NCI-H2081 (cell line): ENCODE measurements at places on chromosomes 11 and 22.

DNA sequence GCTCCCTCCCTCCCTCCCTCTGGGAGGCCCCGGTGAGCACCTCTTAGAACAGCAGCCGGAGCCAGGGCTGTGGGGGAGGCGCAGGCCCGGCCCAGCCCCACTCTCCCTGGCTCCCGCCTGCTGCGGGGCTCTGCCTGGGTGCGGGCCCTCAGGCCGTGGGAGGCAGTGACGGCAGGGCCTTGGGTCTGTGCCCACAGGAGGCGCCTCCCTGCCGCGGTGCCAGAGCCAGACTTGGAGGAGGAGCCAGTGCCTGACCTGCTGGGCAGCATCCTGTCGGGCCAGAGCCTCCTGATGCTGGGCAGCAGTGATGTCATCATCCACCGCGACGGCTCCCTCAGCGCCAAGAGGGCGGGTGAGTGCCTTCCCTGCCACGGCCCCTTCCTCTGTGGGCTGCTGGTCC lies 9.5 kb downstream of the IRF7 start:
- DNase-seq = peak; percentile 24

DNA sequence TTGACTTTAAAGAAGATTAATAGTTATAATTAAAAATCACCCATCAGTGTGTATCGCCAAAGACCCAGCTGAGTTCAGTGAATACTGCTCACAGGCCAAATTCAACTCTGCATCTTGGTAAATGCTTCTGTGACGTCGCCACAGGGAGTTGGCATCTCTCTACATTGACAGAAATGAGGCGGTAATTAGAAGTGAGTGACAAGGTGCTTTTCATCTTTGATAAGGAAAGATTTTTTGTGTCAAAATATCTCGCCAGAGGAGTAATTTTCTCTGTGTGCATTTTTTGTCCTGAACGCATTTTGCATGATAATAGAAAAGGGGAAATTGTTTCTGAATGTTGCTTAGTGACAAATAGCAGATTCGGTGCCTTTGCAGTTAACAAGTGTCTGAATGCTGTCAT lies 345.8 kb downstream of the CNTN5 start:
- DNase-seq = peak; percentile 58

- DNase-seq = no peak
Measured at GRCh38 chr11:15780382-15780781, 576.0 kb downstream of the SOX6 start.

- no peak for DNase-seq
Measured at GRCh38 chr11:102802341-102802740, 4.4 kb upstream of the MMP1 start.

GRCh38 chr11:10803676-10804075 lies 5.0 kb downstream of the EIF4G2 start:
- DNase-seq = no peak

DNA sequence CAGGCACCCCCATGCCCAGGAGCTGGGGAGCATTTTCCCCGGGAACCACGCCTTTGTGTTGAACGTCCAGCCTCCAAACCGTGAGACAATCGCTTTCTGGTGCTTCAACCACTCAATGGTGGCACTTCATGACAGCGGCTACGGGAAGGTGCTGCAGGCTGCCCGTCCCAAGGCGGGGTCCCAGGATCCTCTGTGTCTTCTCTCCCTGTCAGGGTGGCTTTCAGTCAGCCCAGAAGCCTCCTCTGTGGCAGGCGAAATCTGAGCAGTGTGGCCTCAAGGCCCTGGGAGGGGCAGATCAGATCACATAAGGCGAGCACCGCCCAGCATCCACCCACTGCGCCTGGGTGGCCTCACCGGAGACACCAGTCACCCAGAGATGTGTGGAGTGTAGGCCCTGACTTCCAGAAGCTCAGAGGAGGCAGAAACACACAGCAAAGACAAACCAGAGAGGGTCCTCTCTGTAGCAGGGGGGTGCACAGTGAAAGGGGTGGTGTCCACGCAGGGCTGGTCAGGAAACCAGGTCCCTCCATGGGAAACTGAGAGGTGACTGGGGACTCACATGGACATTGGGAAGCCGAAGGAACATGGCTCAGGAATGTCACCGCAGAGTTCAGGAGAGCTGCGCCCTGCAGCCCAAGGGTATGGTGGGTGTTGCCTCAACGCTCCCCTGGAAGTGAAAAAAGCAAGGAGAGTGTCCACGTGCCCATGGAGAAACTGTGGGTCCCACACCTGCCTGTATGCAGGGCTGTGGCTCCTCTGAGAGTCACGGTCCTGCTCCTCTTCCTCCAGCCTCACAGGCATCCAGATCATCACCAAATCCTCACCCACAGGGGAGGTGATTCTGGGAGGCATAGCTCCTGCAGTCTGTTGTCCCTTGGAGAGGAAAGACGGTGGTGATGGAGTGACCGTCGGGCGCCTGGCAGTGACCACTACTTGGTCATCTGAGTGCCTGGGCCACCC lies 1420.7 kb downstream of the TBC1D22A start:
- no peak for DNase-seq
